ENCODE measurements at places on chromosomes 6 and 20.

DNA sequence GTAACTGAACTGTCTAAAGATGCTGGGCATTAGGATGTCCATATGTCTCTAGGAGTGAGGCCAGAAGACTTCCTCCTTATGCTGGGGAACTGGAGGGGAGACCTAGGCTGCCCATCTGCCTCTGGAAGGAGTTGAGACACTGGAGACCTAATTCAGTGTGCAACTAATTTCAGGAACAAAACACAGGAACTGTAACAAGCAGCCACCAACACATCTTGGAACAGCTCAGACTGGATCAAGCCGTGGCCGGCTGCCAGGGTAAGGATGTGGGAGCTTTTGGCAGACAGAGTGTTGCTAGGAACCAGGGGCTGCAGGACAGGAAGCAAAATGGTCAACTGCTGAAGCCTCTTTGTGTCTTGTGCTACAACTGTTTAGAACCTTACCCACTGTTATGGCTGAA, 16.4 kb upstream of the MAS1 start:
- DNase-seq, result no peak

DNA sequence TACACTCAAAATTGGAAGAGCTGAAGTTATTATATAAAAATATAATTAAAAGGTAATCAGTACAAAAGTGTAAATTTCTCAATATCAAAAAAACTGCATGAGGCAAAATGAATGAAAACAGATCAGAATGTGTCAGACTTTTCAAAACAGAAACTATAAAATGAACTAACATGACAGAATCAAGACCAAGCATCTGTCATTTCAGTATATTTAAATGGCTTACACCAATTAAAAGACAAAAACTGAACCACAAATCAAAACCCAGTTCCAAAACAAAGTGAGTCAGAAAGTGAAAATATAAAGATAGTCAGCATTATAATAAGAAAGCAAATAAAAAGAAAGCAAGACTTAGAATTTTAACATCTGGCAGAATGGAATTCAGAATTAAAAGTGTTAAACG, 289.7 kb downstream of the UBE3D start:
- DNase-seq, result no peak

GRCh38 chr20:17934141-17934862, 34.3 kb downstream of the SNX5 start:
- no peak for DNase-seq

DNA sequence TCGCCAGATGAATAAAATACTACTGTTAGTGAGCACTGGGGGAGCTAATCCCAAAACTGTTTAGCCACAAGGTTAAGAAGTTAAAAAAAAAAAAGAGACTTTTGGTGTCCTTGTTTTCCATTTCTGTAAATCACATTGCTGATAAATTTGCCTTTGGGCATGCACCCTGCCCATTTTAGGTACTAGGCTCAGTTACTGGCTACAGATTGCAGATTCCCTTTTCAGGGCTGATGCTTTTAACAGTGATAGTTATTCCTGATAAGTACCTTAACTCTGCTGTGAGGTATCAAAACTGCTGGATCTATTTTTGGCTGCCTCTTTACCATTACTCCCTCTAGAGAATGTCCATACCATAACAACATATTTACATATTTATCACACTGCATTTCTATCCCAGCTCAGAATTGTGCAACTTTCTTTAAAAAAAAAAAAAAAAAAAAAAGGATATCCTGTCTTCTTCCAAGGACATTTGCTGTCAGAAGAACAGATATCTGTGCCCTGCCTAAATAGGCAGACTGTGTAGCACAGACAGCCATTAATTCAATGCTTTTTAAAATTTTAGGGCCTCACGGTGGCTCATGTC, 94.5 kb downstream of the SSR1 start:
- no peak for DNase-seq

DNA sequence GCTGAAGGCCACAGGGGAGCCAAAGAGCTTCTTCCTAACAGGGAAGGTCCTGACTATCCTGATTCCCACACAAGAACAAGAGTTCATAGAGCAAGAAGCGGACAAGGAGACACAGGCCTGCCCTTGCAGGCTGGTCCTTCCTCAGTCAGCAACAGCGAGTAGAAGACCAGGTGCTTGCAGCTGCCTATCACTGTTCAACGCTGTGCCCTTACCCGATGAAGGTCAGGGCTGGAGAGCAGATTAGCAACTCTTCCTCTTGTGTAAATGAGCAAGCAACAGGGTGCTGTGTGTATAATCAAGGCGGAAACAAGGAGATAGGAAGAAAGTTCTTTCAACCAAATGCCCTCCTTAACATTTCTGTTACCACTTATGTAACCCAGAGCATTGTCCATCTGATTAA, 115.3 kb upstream of the SPACA1 start:
- DNase-seq, result no peak

DNA sequence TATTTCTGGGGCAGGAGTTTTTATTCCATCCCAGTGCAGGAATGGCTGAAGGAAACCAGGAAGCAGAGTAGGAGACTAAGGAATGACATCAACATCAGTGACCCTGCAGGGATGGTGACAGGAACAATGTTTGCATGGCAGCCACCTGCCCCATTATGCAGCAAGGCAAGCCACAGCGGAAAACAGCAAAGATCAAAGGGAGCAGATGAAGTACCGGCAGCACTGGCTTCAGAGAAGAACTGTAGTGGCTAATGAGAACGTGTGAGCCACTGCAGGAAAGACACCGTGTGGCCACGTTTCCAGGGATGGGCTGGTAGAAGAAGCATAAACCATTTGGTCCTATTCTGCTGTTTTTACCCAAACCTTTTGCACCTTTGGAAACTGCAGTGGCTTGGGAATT, 52.9 kb upstream of the TAB2 start:
- no peak for DNase-seq

- no peak for DNase-seq
Observed at GRCh38 chr6:35694462-35694861, 5.7 kb upstream of the FKBP5 start.

Data from AML-193 (cell line).